Ammon's horn (tissue), 1 donor: ENCODE measurements at places on chromosomes 16 and 17.

- no peak for DNase-seq
Observed at GRCh38 chr16:79077346-79077745, 523.2 kb downstream of the MAF start.

DNA sequence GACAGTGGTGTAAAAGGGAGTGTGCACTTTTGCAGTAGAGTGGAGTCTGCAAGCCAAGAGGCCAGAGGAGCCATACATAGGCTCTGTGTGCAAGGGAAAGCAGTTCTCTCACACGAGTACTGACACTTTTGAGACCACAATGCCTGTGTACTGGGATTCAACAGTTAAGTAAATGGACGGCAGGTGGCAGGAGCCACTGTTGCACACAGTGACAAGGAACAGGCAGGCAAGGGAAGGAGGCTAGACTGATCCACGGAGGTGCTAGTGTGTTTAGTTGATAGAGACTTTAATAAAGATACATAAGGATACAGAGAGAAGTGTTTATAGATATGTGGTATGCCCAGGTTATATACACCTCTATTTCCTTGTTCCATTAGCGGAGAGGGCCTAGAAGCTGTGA, 67.0 kb downstream of the MPRIP start:
- no peak for DNase-seq

GRCh38 chr16:83606486-83607030, 201.2 kb upstream of the HSBP1 start:
- no peak for DNase-seq

DNA sequence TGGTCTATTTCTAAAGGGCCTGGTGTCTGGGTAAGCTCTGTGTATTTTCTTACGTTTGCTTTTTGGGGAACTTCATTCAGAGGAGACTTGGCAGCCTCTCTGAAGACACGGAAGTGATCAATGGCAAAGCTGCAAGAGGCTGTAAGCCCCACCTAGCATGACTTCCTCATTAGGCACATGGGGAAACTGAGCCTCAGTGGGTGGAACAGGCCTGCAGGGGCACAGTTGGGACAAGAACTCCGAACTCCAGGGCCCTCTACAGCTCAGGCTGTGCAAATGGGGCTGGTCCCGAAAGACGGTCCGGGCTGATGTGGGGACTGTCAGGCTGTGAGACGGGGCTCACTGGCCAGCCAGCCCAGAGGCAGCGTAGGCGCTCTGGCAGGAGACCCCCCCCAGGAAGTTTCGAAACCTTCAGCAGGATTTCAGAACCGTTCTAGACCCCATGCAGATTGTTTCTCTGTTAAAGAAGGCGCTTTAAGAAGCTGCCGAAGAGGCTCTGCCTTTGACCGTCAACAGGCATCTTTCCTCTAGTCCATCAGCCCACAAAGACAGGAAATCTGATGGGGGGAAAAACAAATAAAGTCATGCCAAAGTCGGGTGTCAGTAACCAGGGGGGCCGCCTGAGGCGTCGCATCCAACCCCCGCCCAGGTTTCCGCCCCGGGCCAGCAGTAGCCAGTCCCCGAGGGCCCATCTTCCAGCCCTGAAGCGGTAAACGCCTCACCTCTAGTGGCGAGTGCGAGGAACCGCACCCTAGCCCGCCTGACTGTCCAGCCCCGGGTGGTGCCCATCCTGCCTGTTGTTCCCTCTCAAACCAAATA, 79.8 kb upstream of the TBC1D3K start:
- peak; percentile 56 for DNase-seq

DNA sequence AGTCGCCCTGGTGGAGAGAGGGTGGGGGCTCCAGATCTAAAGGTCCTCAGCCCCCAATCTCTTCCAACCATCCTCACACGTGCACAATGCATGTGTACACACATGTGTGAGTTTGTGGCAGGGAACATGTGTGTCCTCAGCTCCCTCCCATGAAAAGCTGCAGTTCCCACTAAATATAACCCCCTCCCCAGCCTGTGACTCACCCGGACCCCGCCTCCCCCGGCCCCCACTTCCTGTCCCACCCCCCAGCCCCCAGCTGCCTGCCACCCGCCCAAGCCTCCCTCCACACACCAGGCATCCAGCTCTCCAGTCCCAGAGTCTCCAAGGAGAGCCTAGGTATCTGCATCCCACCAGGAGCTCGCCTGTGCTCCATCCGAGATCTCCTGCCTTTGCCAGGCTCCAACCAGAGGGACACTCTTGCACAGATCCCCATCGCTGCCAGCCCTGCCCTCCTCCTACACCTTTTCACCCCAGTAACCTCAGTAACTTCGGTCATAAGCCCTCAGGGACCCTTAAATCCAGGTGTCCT, 3.9 kb downstream of the DLG4 start:
- DNase-seq: no peak

GRCh38 chr17:82031885-82032627, 578 bp downstream of the RAC3 start:
- DNase-seq: no peak

- no peak for DNase-seq
Observed at GRCh38 chr17:2749058-2749783, at the start of gene CCDC92B. TSS of gene CCDC92B (minus strand) at chr17:2749652. CDS start at chr17:2735145, 14,507 bp downstream.

DNA sequence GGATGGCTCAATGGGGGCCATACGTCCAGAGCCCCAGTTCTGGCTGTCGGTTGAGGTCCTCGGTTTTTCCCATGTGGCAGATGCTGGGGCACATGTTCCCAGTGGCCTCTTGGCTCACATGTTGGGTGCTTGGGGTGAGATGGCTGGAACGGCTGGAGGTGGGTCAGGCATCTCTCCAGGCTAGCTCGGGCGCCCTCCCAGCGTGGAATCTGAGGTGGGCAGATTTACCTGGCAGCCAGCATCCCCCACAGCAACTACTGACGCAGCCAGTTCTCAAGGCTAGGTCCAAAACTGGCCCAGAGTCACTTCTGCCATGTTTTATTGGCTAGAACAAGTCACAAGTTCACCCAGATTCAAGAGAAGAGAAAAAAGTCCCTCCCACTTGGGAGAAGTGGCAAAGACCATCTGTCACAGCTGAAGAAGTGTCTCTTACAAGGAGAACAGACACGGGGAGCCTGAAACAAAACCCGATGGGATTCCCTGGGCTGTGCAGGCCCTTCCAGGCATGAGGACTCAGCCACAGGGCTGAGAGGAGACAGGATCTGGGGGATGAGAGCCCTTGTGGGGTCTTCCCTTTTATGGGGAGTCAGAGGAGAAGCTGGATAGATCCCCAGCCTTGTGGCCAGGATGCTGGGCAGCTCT, 15.2 kb downstream of the ACE start:
- DNase-seq: no peak

- DNase-seq: no peak
Observed at GRCh38 chr17:44351464-44351863, 6.4 kb downstream of the GRN start.

GRCh38 chr17:28065706-28066105, 23.2 kb downstream of the NLK start:
- DNase-seq: no peak

GRCh38 chr16:72588551-72588950, 416.6 kb upstream of the PMFBP1 start:
- DNase-seq: no peak

GRCh38 chr17:56824503-56824902, 9.2 kb downstream of the C17orf67 start:
- DNase-seq: no peak

- no peak for DNase-seq
Observed at GRCh38 chr16:11683145-11683544, 14.9 kb downstream of the SNN start.

GRCh38 chr17:45385331-45385997, 47.2 kb downstream of the ARHGAP27 start:
- DNase-seq: peak; percentile 87

DNA sequence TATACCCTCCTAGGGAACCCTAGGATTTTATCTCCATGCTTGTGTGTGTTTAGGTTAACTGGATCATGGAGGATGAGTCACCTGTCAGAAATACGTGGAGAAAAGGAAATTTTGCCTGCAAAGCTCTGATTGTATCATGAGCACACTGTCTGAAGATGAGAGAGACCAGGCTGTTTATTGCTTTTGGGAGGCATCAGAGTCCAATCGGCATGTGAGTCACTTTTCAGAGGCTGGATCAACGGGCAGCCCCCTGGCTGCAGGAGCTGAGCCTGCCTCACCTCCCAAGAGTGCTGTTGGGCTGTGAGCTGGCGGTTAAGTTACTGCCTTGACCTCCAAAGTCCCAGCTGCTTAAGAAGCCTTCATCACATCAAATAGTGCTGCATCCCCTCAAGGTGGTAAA, 41.5 kb upstream of the MED9 start:
- no peak for DNase-seq

DNA sequence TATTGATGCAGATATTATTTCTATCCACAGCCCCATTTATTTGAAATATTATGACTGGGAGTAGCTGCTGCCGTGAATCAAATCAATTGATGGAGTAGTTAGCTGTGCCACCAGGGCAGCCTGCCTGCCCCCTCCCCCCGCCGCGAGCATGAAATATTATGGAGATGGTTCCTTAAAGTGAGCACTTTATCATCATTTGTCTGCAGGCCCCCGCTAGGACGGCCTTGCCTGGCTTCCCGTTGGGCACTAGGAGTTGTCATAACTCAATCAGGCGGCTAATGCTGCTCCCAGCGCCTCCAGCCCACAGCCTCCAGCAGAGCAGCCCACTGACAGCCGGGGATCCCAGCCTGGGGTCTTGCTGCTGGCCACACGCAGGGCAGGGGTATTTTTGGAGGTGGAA, 173.9 kb downstream of the SALL1 start:
- DNase-seq: no peak

DNA sequence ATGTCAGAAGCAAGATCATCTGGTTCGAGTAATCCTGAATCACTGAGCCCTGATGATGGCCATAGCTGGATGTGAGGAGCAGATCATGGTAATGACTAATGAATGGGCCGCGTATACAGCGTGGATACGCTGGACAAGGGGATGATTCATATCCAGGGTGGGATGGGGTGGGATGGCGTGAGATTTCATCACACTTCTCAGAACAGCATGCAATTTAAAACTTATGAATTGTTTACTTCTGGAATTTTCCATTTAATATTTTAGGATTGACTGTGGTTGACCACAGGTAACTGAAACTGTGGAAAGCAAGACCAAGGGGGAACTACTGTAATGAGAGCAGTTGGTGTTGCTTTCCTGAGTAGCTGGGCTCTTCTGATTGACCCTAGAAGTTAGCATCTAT, 225.5 kb downstream of the STX8 start:
- DNase-seq: no peak

DNA sequence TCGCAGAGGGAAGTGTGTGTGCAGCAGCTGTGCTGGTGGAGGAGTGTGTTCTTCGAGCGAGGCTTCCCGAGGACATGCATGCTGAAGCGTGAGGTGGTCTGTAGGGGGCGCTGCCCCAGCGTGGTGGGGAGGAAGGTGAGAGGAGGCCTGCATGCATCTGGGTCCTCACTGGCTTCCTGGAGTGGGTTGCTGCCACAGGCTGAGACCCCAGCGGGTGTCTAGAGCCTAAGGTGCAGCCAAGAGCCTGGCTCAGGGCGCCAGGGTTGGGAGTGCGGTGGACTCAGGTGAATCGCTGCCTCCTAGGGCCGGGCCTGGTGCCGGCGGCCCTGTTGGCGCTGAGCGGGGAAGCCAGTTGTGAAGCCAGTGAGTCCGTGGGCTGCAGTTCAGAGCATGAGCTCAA, 7.5 kb upstream of the HSD3B7 start:
- no peak for DNase-seq

GRCh38 chr17:41687828-41688640, 651 bp upstream of the EIF1 start:
- peak; percentile 52 for DNase-seq

DNA sequence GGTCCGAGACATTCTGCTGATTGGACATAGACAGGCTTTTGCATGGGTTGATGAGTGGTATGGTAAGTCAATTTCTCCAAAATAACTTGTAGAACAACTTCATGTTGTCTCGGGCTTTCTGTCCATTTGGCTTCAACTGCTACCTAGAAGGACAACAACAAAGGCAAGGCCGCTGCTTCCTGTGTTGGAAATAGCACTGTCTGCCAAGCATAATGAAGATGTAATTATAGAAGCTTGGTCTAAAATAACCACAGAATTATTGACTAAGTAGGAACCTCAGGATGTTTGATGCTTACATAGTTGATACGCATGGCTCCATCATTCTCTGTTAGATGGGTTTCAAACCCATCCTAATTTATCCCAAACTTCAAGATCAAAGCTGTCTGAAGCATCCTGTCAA, 42.3 kb upstream of the NOL11 start:
- DNase-seq: no peak

DNA sequence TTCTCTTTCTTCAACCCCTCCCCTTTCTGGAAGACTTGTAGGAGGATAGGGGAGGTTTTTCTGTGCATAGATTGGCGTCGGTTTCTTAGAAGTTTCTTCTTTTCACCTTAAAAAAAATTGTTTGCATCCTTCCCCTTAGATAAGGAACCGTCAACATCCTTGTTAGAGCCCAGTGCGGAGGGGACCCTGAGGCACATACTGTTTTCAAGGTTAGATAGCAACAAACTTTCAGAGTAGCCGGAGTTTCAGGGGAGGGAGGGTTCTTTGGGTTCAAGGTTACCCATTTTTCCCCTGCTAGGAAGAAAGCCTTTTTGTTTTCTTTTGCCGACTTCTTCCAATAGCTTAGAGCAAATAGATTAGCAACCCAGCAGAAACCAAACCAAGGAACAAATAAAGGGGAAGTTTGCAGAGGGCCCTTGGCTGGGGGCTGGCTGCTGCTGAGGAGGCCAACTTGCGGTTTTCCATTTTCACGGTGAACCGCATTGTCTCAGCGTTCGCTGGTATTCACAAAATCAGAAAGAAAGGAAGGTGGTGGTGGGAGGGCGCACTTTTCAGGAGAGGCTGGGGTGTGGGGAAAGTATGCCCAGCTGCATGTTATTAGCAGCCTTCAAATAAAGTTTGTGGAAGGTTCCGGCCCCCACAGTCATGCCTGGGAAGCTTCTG, 28.8 kb downstream of the MSI2 start:
- DNase-seq: peak; percentile 54

GRCh38 chr17:33686171-33686570, 393.1 kb upstream of the ASIC2 start:
- no peak for DNase-seq

GRCh38 chr16:2471016-2471652, at the start of gene NTN3:
TSS of gene NTN3 (plus strand) at chr16:2471297. CDS start at chr16:2471702, 405 bp downstream.
- no peak for DNase-seq

- no peak for DNase-seq
Observed at GRCh38 chr17:36055921-36056520, 8.1 kb upstream of the CCL18 start.

- no peak for DNase-seq
Observed at GRCh38 chr17:56392321-56392720, 201.2 kb upstream of the NOG start.

DNA sequence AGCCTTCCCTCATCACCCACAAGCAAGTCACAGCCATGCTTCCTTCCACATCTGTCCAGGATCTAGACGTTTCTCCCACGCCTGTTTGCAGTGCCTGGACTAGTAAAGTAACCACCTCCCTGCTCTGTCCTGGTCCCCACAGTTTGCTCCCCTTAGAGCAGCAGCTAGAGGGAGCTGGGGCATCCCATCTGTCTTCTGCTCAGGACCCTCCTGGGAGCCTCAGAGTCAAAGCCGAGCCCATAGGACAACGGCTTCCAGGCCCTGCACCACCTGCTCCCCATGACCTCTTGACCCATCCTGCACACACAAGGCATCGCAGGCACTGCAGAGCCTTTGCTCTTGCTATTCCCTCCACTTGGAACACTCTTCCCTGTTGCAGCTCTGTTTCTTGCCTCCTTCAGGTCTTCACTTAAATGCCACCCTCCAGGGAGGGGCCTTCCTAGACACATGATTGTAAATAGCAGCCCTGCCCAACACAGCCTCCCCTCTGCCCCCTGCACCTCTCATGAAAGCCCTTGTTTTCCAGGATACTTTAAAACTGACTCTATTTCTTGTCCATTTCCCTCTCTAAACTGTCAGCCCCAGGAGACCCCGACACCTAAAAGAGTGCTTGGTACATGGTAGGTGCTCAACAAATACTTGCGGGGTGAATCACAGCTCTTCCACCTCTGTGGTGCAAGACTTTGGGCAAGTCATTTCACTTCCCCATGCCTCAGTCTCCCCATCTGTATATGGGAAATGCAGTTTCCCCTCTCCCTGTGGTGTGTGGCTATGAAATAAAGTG, 3.1 kb downstream of the NATD1 start:
- DNase-seq: no peak
